ENCODE measurements at places on chromosomes 3 and 15.
A peak's percentile ranks its signal among the peaks of the same experiment; 100 is the strongest.

GRCh38 chr3:8319935-8320634 is 181.5 kb upstream of the LMCD1 start:
- DNase-seq = no peak

DNA sequence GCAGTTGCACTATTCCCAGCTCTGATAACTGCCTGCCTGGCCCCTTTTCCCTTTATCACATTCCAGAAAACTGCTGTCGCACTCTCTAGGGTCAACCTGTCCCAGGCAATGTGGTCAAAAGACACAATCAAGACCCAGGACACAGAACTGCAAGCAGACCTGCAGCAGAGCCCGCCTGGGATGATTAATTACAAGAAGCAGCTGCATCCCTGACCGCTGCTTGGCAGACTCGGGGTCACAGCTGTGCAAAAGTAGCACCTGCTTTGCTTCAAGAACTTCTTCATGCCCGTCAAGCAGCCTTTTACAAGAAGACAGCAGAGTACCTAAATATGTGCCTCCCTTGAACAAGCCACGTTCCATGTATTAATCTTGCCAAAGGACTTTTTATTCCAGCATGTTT is 120.0 kb upstream of the ST8SIA2 start:
- no peak for DNase-seq

GRCh38 chr3:71355862-71356261 is 227.7 kb downstream of the FOXP1 start:
- no peak for DNase-seq

GRCh38 chr15:43273243-43273642 is 6.5 kb upstream of the TGM5 start:
- DNase-seq = no peak

DNA sequence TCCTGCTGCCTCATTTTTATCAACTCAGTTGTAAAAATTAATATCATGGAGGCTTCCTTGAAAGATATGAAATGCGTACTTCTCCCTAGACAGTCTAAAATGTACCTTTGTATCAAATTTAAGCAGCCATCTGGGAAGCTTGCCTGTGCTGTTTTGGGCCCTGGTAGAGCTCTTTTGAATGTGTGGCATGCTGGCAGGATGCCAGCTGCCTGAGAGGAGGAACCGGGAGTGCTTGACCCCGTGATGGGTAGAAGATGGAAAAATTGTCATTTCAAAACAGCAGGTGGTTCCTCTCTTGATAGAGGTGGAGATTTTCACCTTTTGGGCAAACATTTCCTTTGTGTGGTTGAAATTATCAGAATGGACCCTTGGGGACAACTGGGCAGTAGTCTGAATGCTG is 245.3 kb downstream of the RPLP1 start:
- DNase-seq = peak; percentile 38

GRCh38 chr15:60760646-60761504 is 281.9 kb upstream of the ICE2 start:
- no peak for DNase-seq

DNA sequence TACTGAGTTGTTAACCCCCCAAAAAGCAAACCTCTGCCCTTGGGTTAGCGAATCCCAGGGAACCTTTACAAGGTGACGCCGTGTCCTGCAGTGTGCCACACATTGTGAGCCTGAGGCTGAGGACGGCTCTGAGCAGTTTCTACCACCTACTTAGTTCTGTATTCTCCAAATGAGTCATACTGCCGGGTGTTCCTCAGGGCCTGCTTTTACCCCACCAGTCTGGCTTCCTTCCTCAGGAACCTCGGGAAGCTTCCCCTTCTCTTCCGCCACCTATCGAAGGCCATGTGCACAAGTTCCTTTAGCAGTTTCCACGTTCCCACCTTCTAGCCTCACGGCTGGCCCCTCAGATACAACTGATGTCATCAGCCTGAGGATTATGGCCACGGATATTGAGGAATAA is 384.0 kb upstream of the TPM1 start:
- peak; percentile 37 for DNase-seq

DNA sequence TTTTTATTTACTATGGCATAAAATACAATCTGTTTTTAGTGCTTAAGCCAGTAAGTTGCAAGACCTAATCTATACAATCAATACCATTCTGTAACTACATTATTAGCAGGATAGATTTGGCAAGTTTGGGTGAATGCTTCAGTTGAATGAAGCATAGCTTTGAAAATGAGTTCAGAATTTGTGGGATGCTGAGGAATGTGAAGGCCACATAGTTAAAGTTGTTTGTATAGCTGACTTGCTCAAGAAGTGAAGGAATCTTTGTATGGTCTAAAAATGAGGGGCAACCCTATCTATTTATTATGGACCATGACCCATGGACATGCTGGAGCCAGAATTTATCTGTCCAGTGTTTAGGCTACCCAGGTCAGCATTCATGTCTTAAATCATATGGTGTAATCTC is 58.5 kb downstream of the CRYBG3 start:
- no peak for DNase-seq

DNA sequence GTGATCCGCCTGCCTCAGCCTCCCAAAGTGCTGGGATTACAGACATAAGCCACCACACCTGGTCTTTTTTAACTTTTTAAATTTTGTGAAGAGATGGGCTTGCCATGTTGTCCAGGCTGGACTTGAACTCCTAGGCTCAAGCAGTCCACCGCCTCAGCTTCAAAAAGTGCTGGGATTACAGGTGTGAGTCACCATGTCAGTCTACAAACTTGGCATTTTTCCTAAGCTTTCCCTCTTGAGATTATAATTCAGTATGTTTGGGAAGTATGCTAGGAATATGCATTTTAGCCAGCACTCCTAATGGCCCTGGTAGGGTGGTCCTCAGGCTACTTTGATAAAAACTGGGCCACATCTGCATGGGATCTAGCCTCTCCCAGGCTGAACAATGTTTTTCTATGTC is 4.4 kb downstream of the WDR73 start:
- DNase-seq = no peak

DNA sequence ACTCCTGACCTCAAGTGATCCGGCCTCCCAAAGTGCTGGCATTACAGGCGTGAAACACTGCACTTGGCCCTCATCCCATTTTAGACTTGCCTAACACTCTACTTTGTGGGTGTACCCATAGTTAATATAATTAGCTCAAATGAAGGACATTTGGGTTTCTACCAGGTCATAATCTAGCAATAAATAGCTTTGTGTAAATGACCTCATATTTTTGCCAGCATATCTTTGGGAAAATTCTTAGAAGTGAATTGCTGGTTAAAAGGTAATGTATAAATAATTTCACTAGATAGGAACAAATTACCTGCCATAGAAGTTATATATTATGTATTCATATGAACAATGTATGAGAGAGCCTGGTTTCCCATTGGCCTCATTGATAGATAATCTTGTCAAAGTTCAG is 206.0 kb downstream of the DIPK2A start:
- DNase-seq = no peak

DNA sequence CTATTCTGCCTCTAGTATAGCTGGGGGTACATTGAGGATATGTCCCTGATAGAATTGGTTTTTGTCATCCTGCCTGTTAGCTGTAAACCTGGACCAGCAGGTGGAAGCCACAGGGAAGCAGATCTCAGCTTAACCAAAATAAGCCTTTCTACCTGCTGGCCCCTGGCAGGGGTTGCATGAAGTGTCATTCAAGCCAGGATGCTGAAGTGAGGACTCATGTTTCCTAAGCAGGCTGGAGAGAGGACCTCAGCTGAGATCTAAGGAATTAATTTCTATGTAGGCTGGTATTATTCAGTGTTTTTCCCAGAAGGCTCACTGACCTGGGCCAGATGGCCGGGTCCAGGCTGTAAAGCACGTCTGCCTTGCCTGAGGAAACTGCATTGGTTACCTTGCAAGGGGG is 128.9 kb downstream of the MEGF11 start:
- no peak for DNase-seq

DNA sequence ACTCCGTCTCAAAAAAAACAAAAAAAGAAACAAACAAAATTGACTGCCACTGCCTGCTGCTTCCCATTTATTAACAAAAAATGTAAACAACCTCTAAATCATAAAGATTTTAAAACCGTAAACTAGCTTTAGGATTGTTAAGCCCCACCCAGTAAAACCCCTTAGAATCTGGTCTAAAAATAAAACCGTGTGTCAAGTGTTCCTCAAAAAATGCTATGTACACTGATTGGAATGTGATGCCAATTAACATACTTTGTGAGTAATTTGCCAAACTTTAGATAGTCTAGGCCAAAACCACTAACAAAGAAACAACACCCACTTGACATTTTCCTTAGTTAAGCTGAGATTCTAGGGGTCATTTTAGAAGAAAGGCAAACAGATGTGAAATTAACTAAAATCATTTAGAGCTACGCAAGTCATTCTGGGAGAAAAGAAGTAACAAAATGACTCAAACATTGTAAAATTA is 5.3 kb downstream of the RAF1 start:
- no peak for DNase-seq

- no peak for DNase-seq
These were observed 68.2 kb upstream of the GSK3B start for GRCh38 chr3:120162400-120162799.

- DNase-seq = no peak
These were observed at the start of gene C2CD4B for GRCh38 chr15:62165104-62165792. TSS of gene C2CD4B (minus strand) at chr15:62165285. CDS start at chr15:62164984, 301 bp downstream.

- no peak for DNase-seq
These were observed 570 bp upstream of the NEDD4 start for GRCh38 chr15:55993804-55994560.

GRCh38 chr15:38843736-38844590 is 279.3 kb upstream of the RASGRP1 start:
- no peak for DNase-seq

GRCh38 chr15:78167227-78167888 is 18.2 kb downstream of the IDH3A start:
- no peak for DNase-seq

- no peak for DNase-seq
These were observed 146.0 kb downstream of the ARPP21 start for GRCh38 chr3:35785234-35785888.

DNA sequence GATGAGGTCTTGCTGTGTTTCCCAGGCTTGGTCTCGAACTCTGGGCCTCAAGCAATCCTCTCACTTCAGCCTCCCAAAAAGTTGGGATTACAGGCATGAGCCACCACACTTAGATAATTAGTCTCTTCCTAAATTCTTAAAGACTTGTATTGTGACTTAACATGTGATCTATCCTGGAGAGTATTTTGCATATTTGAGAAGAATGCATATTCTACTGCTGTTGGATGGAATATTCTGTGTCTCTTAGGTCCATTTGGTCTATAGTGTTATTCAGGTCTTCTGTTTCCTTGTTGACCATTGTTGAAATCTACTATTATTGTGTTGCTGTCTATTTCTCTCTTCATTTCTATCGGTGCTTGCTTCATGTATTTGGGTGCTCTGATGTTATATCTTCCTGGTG is 60.1 kb upstream of the VILL start:
- no peak for DNase-seq

- DNase-seq = no peak
These were observed 11.8 kb downstream of the QTRT2 start for GRCh38 chr3:114068336-114068735.

- DNase-seq = no peak
These were observed 74.4 kb downstream of the P2RY1 start for GRCh38 chr3:152909180-152909883.

DNA sequence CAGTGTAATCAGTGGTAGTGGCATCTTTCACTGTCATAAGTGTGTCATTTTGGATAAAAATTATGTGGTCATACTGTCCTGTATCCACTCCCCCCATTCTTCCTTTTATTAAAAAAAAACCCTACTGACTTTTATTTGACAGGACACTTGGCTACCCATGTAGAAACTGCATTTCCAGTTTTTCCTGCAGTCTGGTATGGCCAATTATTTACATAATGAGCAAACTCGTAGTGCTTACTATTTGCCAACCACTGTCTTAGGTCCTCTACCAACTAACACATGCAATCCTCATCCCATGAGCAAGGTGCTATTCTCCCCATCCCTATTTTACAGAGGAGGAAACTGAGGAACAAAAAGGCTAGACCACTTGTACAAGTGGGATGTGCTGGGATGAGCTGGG is 129.1 kb downstream of the MECOM start:
- DNase-seq = no peak

GRCh38 chr3:115520651-115521245 is 102.6 kb upstream of the GAP43 start:
- DNase-seq = no peak

GRCh38 chr3:185825639-185826481 is 1.0 kb upstream of the IGF2BP2 start:
- no peak for DNase-seq

DNA sequence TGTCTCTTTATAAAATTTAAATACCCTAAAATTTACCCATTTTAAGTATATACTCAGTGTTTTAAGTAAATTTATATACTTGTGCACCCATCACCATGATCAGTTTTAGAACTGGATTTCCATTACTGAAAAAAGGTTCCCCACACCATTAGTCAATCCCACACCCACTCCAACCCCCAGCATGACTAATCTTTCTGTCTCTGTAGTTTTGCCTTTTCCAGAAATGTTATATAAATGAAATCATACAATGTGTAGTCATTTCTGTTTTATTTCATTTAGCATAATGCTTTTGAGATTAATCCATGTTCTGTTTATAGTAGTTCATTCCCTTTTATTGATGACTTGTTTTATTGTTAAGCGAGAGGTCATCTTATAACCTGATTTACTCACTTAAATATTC is 66.1 kb upstream of the LIMD1 start:
- no peak for DNase-seq

DNA sequence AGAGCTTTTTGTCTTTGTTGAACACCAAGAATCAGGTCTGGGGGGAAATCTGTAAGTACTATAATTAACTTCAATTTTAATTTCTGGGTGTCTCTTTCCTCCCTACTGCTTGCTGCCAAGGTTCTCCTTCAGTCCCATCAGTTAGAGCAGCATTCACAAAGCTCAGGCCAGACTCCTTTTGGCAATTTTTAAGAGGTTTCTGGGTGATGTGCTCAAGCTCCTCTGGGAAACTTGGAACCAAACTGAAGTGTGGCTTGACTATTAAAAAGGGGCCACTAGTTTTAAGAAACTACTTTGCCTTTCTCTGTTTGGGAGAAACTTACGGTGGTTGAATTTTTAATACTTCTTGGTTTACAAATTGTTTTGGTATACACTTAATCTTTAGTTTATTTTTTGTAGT is 227.7 kb upstream of the SOX2 start:
- peak; percentile 57 for DNase-seq

- DNase-seq = no peak
These were observed 11.3 kb upstream of the TMEM115 start for GRCh38 chr3:50370594-50370993.

GRCh38 chr15:71800835-71801745 is 9.3 kb upstream of the NR2E3 start:
- DNase-seq = peak; percentile 11

DNA sequence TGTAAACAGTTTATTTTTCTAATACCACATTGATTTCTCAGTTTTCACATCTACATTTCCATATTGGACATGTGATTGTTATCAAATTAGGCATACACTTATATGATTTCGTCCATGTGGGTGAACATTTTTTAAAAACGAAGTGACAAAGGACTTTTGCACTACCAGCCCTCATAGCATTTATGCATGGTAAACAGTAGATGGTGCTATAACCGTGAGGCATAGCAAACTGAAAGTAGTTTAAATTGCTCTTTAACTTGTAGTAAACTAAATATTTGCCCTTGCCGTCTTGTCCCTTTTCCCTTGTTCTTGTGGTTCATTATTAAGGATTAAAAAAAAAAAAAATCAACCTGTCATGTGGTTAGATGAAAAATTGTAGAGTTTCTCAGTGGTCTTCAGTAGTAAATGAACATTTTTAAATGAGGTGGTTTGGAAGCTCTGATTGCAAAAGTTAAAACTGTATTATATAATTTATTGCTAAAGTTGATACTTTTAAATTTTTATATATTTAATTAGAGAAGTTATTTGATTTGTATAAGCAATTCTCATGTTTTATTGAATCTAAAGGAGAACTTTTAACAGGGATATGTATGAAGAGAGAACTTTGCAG is 24.0 kb downstream of the STX19 start:
- peak; percentile 43 for DNase-seq
